ENCODE measurements at places on chromosomes 16 and 17.

DNA sequence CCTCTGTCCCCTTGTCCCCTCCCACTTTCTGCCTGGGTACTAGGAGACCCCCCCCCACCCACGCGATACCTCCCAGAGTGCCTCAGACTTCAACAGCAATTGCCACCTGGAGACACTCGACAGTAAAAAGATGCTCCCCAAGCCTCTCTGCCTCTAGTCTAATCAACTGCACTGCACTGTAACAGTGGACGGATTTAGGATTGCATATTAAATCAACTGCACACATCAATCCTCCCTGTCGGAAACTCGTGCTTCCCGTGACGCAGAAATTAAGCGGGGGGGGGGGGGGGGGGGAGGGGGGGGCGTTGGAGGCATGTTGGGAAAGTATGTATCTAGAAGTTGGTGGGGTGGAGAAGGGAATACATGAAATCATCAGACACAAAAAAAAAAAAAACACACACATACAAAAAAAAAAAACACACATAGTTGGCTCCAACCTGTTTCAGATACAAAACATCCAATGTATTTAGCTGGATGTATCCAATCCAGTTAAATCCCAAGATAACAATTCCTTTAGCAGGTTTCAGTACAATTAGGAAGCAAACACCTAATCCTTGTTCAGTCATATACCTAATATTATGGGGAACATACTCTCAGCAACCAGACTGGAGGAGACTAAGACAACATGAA is 29.7 kb downstream of the FAM222B start:
- no peak for DNase-seq

GRCh38 chr16:1216296-1216619 is 8.8 kb downstream of the TPSG1 start:
- no peak for DNase-seq

DNA sequence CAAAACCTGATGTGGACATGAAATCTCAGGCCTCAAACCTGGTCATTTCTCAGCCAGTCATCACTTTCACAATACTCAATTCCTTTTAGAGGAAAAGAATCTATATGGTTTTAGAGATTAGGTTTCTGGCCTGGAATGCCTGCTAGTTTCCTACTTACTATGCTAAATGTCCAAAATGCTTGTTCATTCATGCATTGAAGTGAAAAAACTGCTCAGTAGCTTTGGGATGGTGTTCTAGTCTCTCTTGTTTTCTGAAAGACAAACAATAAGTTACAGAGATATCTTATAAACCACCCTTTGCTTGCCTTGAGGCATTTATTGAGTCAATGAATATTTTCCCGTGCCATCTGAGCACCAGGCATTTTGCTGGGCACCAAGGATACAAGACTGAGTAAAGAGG is 1146.5 kb upstream of the GOT2 start:
- DNase-seq: no peak

- DNase-seq: no peak
These were observed 199.4 kb downstream of the PHKB start for GRCh38 chr16:47660540-47660939.

- no peak for DNase-seq
These were observed 858 bp upstream of the TELO2 start for GRCh38 chr16:1492082-1492922.

DNA sequence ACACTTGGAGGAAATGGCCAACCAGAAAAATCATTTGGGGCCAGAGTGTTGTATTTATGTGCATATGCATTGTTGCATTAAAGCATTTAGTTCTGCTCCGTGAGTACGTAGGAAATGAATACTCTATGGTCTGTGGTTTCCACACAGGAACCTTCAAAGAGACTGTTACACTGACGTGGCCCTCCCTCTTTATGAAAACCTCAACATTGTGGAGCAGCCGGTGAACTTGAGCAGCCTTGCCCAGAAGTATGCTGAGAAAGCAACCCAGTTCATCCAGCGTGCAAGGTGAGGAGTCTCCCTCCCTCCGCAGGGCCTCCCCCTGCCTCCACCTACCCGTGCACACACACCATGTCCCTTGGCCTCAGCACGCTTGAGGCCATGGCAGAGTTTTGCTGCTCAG is 65.2 kb downstream of the ARSG start:
- peak; percentile 38 for DNase-seq

- DNase-seq: no peak
These were observed 17.4 kb downstream of the HS3ST3B1 start for GRCh38 chr17:14318109-14318917.

- DNase-seq: no peak
These were observed 4.6 kb downstream of the CNGB1 start for GRCh38 chr16:57966204-57966771.

DNA sequence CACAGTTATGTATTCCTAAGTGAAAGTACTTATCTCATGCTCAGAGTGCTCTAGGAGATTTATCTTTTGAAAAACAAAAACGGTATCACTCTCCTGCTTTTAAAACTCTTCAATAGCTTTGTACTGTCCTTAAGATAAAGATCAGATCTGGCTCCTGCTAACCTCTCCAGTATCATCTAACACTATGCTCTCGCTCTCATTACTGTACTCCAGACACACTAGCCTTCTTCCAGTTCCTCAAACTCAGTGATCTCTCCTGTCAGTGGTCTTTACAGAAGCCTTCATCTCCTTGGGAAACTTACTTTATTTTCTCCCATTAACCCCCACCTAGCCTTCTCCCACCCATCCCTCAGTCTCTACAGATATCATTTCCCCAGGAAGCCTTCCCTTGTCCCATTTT is 10.1 kb downstream of the ULK2 start:
- DNase-seq: no peak

DNA sequence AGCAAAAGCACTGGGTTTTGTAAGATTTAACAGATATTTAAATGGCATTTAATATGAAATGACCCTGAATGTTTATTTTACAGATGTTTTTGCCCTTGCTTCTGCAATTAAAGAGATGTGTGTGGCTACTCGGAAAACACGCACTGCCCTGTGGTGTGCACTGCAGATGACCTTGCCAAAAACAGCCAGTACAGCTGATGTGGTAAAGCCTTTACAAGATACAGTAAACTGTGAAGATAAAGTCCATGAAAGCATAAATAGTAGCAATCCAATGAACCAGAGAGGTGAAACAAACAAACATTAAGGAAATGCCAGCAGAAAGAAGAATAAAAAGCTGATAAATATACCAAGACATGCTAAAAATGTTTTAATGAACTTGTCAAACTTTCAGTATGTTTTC is 15.7 kb downstream of the CCDC43 start:
- no peak for DNase-seq

All from stimulated activated CD8-positive, alpha-beta memory T cell treated with anti-CD3 and anti-CD28 coated beads, Interleukin-4, amount 100 ng/mL, for 4 hours (primary cell).